Coronary artery (tissue), 2 donors: ENCODE measurements at places on chromosomes 6 and 20.

GRCh38 chr6:85678026-85678601, 35.4 kb upstream of the SYNCRIP start:
- DNase-seq, result no peak

- DNase-seq, result no peak
These were observed 1.0 kb upstream of the TGM6 start for GRCh38 chr20:2379511-2380229.

DNA sequence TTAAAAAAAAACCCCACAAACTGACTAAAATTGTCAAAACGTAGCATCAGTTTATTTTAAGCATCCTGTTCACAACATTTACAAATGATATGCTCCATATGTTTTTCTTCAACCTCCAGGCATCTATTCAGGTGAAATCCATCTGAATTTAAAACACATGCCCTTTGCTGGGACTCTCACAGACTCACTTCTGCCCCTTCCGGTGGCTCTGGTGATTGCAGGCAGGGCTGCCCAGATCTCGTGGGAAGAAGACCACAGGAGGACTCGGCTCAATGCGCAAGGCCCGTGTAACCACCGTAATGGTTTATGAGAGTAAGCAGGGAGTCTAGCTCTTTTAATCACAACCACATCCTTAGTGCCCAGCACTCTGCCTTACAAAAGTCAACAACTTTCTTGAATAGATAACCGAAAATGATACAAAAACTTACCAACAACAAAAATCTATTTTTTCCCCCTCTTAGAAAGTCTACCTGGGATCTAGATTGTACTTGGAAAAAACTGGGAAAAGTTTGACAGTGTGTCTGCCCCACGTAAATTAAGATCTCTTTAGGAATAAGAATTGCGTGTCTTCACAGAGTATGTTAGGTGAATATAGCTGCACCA, 139.1 kb downstream of the KIF16B start:
- no peak for DNase-seq

DNA sequence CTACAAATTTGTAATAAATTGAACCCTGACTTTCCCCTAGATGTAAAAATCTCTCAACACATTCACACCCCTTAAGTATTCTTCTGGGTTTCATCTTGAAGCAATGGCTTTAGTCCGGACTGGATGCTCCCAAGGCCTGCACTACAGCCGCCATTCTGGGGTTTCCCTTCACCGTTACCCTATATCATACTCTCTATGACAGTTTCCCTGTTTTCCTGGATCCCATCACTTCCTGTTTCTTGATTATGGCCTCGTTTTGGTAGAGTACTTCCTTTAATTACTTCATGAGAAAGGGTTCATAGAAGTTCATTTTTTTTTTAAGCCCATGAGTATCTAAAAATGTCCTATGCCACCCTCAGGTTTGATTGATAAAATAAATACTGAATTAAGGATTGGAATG, 11.7 kb downstream of the FIG4 start:
- no peak for DNase-seq

DNA sequence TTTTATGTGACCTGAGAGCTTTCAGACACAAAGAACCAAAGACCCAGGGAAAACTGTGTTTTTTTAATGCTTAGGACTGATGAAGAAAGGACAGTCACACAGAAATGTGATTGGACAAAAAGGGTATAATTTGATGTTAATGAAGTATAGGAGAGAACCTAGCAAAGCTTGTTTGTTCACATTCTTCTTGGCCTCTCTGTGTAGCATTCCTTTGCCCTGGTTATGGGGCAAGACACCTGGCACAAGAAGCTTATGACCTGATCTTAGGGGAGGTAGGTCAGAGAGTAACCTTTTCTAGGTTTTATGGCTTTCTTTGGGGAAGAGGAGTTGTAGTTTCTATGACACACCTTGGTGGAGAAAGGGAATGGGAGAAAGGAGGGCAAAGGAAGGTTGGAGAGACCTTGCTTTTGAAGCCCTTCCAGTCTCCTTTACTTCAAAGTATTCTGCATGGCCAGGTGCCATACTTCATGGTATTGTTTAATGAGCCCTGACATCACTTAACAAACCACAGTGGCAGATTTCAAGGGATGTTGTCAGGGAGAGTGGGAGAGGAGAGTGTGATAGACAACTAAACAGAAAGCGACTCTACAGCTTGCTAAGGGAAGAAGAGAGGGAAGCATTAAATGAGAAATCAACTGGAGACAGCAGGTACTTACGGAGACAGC, 701.8 kb upstream of the FLRT3 start:
- no peak for DNase-seq

DNA sequence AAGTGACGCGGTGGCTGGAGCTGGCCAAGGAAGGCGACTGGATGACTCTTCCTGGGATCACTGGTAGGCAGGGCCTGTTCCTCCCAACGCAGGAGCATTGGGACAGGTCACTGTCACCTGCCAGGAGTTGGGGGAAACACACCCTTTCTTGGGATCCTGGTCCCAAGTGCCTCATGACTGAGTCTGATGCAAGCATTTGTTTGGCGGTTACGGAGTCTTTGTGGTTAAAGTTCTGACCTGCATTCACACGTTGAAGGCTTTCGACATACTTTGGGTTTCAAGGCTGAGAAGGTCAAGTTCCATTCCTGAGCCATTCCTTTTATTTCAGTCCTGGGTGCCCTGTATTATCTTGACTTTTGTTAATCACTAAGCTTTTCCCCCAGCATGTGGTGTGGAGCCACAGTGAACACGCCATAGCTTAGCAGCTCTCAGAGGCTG, 6.0 kb downstream of the PNLDC1 start:
- DNase-seq, result no peak

- DNase-seq, result no peak
These were observed 42.3 kb downstream of the PEX7 start for GRCh38 chr6:136864676-136865075.

GRCh38 chr6:118881440-118882313, 12.3 kb upstream of the ASF1A start:
- no peak for DNase-seq

- DNase-seq, result no peak
These were observed 908.0 kb downstream of the QKI start for GRCh38 chr6:164322533-164322932.

DNA sequence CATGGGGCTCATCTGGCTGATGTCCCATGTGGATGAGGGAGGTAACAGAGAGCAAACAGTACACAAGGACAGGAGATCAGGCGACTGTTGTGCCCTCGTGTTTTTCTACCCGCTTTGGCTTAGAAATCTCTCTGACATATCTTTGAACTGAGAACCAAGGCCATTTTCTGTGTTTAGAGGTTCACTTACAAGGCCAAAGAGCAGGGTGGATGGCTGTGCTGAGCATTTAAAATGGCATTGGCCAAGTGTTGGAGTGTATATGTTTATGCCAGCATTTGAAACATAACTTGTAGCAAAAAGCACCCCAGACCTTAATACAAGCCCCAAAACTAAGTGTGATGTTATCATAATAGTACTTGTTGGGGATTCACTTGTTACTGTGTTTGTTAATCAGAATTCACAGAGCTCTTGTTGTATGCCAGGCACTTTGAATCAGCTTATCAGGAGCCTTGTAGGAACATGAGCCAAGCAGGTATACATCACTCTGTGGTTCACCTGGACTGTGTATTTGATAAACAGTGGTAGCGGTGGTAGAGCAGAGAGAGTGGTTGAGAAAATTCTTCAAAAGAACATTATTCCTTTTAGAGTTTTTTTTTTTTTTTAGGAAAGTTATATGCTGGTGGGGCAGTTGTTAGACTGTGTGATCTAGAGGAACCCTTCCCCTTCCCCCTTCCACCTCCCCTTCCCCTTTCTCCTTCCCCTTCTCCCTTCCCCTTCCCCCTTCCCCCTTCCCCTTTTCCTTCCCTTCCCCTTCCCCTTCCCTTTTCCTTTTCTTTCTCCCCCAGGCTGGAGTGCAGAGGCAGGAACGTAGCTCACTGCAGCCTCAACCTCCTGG, 71.3 kb downstream of the ATRN start:
- DNase-seq, result no peak

- no peak for DNase-seq
These were observed 25.6 kb upstream of the SULF2 start for GRCh38 chr20:47810721-47811347.

GRCh38 chr6:64777941-64778785, 928.9 kb downstream of the EYS start:
- no peak for DNase-seq

GRCh38 chr6:164148788-164149187, 734.3 kb downstream of the QKI start:
- DNase-seq, result no peak

- no peak for DNase-seq
These were observed 7.0 kb downstream of the KIAA1755 start for GRCh38 chr20:38253571-38253970.

DNA sequence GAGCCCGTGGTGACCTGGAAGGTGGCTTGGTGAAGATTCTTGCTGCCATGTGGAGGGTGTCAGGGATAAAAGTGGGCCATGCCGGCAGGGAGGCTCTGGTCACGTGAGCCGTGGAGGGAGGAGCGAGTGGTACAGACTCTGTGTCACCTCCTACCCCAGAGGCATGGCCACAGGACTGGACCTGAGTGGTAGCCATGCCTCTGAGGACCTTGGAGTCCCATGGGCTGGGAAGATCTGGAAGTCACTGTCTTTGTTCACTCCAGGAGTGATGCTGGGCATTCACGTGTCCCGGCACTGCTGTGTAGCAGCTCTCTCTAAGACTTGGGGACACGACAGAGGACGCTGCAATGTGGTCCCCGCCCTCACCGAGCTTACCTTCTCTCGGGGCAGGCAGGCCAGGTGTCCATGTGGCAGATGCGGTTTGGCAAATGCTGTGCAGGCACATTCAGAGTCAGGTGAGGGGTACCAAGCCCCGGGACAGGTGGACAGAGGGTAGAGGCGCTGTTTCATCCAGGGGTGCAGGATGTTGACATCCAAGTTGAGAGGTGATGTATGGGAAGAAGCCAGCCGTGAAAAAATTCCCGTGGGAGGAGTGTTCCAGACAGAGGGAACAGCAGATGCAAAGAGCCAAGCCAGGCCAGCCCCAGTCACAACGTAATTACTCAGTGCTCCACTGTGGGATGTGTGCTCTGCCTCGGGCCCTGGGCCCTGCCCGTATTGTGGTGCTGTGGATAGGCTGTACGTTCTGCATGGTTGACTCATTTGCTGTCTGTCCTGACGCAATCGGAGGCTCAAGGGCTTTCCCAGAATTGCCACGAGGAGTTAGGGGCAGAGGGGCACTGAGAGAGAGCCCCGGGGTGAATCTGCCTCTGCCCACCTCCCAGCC, 307.8 kb downstream of the TAF4 start:
- DNase-seq, result no peak

- DNase-seq, result no peak
These were observed 84.6 kb downstream of the DCDC2 start for GRCh38 chr6:24273096-24273870.

DNA sequence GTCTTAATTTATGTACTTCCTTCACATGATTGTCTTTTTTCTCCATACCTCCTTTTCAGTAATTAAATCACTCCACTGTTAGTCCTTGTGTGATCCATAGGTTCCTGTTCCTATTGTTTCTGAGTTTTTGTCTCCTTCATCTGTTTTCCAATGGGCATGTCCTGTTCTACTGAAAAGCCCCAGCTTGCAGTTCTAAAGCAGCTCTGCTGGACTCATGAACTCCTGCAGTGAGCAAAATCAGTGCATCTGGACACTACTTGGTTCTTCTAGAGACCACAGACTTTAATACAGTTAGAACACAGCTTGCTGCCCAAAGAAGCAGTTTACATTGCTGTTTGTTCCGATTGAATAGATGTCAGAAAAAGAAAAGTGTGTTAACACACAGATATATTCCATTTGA, 593.3 kb upstream of the HS3ST5 start:
- DNase-seq, result no peak

- no peak for DNase-seq
These were observed 193.0 kb downstream of the BTBD3 start for GRCh38 chr20:12110711-12111110.
